ENCODE measurements at places on chromosomes 12 and 14. TPM values are rescaled to one million over a fixed set of nuclear protein-coding genes. Genes with fewer than 3 reads are reported as not detected.

Gene SLC35F4
- not detected for total RNA-seq

Gene MSRB3
- 5.9 TPM for total RNA-seq

Gene GUCY2C
- total RNA-seq: not detected

DNA sequence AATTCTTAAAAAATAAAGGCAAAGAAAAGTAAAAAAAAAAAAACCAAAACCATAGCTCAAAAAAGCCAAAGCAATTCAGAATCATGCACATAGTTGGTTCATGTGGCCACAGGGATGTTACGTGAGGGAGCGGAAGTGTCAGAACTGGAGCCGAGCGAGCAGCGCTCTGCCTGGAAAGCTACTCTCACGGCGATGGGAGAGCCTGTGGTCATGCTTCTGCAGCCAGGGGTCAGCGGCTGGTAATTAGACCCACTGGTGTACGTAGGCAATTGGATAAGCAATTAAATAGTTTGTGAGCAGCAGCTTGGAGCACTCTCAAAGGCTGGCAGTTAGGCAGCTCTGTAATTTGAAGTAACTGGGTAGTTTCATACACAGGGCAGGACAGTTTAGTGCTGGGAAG, 58.1 kb downstream of the TRHDE start:
- DNase-seq: no peak
- no peaks in the 10 kb centered on the region for H3K4me1 ChIP-seq
- H3K36me3 ChIP-seq: no peaks in the 10 kb centered on the region

All from T-helper 17 cell (primary cell).